Natural killer cell treated with Interleukin-12 subunit alpha and Interleukin-12 subunit beta and Interleukin-15 and Interleukin-18, amount 100 ng/mL, for 72 hours (primary cell): ENCODE measurements at places on chromosomes 4 and X.
A peak's percentile ranks its signal among the peaks of the same experiment; 100 is the strongest.

DNA sequence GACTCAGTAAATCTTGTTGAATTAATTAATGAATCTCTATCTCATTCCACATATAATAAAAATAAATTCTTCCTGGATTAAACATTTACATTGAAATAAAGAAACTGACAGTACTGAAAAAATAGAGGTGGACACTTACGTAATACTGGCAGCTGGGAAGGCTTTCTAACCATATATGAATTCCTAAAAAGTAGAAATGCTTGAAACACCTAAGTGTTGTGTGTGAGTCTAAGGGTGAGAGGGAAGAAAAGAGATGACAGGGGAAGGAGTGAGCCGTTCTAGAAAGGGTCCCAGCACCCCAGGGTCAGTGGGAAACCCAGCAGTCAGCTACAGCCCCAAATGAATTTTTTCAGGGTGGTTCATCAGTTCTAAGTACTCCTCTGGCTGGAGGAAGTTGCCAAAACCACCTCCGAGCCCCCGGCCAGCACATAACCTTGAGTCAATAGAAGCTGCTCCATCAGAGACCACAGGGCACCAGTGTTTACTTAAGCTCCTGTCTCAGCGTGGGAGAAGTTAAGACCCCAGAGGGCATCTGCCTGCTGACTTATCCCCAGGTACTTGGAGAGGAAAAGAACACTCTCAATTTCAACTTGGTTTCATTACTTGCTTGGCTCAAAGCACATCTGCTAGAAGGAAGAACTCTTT, 18.3 kb downstream of the GAB3 start:
- H3K27me3 ChIP-seq: no peaks in the 10 kb centered on the region
- H3K4me3 ChIP-seq: peak overlapping the region; percentile 83
- H3K4me1 ChIP-seq: peaks cover 97% of the 10 kb centered on the region
- peak; percentile 73 for DNase-seq
- H3K36me3 ChIP-seq: peaks cover 10% of the 10 kb centered on the region

DNA sequence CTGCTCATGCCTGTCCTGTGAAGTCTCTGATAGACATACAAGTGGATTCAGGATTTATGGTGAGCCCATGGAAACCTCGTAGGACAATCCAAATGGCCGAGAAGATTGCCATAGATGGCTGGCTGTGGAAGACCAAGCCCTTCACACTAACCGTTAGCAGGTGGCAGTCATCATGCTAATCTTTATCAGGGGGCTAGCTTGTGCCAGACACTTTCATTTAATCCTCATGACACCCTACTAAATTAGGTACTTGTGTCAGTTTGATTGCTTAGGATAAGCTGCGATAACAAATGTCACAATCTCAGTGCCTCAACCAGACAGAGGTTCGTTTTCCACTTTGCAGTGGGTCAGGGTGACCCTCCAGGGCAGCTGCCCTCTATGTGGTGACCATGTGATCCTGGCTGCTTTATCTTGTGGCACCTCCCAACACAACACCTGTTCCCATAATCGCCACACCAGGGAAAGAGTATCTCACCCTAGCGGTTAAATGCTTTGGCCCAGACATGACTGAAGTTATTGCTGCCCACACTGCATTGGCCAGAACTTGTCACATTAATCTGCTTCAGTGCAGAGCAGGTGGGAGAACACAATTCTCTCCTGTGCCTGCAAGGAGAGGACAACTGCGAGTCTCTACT, 60.8 kb downstream of the REPS2 start:
- peaks cover 25% of the 10 kb centered on the region for H3K27me3 ChIP-seq
- H3K4me1 ChIP-seq: no peaks in the 10 kb centered on the region
- no peaks in the 10 kb centered on the region for H3K36me3 ChIP-seq
- H3K4me3 ChIP-seq: peak overlapping the region; percentile 25
- H3K27ac ChIP-seq: no peak overlapping the region

DNA sequence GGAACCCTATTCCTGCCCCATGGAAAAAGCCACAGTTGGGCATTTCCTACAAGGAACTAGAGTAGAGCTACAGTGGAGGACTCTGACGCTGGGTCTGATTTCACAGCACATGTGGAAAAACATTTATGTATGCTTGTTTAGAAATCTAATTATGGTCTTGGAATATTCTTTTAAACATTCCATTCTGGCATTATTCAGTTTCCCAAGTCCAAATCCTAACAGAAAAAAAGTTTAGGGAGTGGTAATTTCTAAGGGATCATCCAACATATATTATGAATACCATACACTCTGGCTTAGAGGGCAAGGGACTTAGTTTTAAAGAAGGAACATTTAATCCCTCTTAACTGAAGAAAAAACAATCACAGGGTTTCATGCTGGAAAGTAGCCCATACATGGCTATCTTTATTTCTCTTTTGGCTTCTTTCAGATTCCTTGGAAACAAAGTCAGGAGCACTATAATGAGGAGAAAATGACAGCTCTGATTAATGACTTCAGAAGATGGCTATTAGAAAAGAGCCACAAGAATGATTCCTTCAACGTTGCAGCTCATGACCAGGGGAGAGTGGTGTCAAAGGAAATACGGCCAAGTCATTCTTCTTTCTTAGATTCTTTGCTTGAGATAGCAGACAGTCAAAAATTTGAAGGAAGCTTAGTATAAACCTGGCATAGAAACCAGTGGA, 56.1 kb downstream of the CNGA2 start:
- H3K4me1 ChIP-seq: no peaks in the 10 kb centered on the region
- no peaks in the 10 kb centered on the region for H3K27me3 ChIP-seq
- no peak overlapping the region for H3K27ac ChIP-seq
- DNase-seq: no peak
- no peak overlapping the region for H3K4me3 ChIP-seq

GRCh38 chr4:73523126-73523525, 41.6 kb downstream of the AFM start:
- H3K4me3 ChIP-seq: no peak overlapping the region
- H3K27ac ChIP-seq: no peak overlapping the region
- H3K4me1 ChIP-seq: no peaks in the 10 kb centered on the region
- H3K36me3 ChIP-seq: no peaks in the 10 kb centered on the region
- DNase-seq: no peak

DNA sequence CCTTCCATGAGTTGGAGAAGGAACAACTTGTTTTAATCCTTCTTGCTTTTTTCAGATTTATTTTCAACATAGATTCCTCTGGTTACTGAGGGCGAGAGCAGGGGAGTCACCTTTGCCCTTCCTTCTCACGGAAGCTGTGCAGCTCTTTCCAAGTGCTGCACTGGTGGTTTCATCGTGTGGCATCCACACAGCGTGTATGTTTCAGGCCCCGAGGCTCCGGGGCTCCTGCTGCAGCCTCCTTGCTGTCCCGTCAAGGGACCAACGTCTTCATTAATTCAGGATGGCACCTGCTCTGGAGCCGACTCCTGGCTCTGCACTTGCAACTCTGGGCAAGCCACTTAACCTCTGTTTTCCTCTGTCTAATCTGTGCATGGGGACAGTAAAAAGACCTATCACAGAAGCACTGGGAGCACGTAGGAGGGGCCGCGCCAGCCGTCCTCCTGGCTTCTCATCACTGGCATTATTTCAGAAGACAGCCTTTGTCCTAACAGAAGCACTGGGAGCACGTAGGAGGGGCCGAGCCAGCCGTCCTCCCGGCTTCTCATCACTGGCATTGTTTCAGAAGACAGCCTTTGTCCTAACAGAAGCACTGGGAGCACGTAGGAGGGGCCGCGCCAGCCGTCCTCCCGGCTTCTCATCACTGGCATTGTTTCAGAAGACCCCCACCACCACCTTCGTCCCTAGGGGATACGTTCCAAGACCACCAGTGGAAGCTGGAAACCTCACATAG, 117.8 kb upstream of the NKX1-1 start:
- H3K4me1 ChIP-seq: no peaks in the 10 kb centered on the region
- peak; percentile 51 for DNase-seq
- H3K27me3 ChIP-seq: peaks cover 56% of the 10 kb centered on the region
- no peaks in the 10 kb centered on the region for H3K36me3 ChIP-seq

DNA sequence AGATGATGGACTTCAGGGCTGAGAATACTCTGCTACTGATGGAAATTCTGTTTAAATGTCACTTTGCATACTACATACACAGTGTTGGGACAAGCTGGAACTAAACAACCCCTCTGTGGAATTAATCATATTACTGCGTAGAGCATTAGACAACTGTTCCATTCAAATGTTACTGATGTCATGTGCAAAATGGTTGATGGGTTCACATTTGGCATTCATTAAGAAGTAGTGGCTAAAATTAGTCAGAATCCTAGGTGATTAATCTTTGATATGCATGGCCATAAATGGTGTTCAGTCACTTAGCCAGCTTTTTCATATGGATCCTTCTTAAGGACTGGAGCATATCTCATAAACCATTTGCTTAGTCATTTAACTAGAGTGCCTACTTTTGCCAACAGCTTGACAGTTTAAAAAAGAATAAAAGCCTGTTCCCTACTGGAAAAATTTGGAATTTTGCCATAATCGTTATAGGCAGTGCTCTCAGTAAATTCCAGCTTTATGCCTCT, 105.2 kb downstream of the RNF150 start:
- H3K36me3 ChIP-seq: no peaks in the 10 kb centered on the region
- no peak overlapping the region for H3K27ac ChIP-seq
- H3K27me3 ChIP-seq: no peaks in the 10 kb centered on the region

DNA sequence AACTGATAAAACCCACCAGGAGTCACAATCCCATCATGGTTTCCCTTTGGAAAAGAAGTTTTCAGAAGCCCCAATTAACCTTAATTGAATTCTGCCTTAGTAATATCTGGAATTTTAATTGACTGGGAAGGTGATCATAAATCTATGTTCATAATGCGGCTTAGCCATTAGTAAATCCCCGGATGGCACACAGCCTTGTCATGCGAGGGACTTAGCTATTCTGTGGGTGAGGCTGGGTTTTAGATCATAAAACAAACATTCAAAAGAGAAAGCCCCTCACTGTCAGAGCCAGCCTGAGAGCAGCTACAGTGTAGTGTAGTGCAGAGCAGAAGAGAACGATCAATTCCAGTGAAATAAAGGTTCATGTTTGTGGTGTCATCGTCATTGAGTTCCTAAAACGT, 124.0 kb upstream of the NOCT start:
- H3K4me1 ChIP-seq: no peaks in the 10 kb centered on the region
- H3K4me3 ChIP-seq: no peak overlapping the region
- peaks cover 5% of the 10 kb centered on the region for H3K27me3 ChIP-seq
- no peak overlapping the region for H3K27ac ChIP-seq

DNA sequence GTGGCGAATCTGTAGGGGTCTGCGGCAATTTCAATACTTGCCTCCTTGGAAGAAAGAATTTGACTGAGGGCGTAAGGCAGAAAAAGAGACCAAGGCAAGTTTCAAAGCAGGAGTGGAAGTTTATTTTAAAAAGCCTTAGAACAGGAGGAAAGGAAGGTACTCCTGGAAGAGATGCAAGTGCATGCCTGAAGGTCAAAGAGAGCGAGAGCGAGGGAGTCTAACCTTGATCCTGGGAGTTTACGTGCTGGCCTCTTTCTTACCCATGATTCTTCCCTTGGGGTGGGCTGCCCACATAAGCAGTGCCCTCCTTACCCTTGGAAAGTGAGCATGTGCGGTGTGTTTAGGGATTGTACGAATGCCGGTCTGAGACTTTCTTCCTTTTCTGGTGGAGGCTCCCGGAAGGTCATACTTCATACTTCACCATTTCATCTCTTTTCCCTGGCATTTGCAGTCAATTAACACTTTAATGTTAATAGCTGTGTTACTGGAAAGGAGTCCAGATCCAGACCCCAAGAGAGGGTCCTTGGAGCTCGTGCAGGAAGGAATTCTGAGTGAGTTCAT, 40.0 kb downstream of the ARSD start:
- DNase-seq: no peak
- no peaks in the 10 kb centered on the region for H3K27me3 ChIP-seq
- H3K36me3 ChIP-seq: no peaks in the 10 kb centered on the region
- peak overlapping the region; percentile 89 for H3K27ac ChIP-seq
- peaks cover 34% of the 10 kb centered on the region for H3K4me1 ChIP-seq

DNA sequence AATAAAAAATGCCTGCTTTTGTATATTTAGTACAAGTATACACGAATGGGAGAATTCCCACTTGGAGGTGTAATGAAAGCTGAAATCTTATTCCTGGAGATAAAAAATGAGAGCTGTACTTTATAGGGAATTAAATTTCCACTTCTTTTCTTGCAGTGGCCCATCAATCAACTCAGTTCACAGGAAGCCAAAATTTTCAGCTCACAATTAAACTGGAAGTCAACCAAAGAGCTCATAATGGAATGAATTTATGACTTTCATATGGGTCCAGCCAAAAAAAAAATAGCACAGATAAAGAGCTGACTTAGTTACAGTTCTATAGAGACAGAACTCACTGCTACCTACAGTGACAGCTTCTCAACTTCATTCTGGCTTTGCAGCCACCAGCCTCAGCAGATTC, 115.2 kb upstream of the TBC1D9 start:
- peaks cover 6% of the 10 kb centered on the region for H3K27me3 ChIP-seq
- no peaks in the 10 kb centered on the region for H3K4me1 ChIP-seq
- H3K36me3 ChIP-seq: no peaks in the 10 kb centered on the region
- no peak for DNase-seq
- H3K27ac ChIP-seq: no peak overlapping the region

DNA sequence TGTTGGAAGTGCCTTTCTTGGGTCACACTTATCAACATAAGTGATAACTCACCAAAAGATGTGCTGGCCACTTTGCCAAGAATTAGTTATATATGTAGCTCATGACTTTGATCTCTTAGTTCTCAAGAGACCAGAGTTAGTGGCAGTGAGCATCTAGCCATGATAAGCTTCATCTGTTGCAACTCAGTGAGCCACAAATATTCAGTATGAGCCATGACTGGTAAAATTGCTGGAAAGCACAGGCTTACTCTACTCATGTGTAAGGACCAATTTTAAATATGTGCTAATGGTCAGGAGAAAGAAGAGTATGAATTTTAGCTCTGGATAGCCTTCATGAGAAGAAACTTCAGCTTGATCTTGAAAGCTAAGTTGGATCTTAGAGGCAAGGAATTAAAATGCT, 59.4 kb upstream of the TLL1 start:
- H3K27me3 ChIP-seq: no peaks in the 10 kb centered on the region
- no peak overlapping the region for H3K4me3 ChIP-seq
- H3K27ac ChIP-seq: no peak overlapping the region
- DNase-seq: no peak
- no peaks in the 10 kb centered on the region for H3K36me3 ChIP-seq

DNA sequence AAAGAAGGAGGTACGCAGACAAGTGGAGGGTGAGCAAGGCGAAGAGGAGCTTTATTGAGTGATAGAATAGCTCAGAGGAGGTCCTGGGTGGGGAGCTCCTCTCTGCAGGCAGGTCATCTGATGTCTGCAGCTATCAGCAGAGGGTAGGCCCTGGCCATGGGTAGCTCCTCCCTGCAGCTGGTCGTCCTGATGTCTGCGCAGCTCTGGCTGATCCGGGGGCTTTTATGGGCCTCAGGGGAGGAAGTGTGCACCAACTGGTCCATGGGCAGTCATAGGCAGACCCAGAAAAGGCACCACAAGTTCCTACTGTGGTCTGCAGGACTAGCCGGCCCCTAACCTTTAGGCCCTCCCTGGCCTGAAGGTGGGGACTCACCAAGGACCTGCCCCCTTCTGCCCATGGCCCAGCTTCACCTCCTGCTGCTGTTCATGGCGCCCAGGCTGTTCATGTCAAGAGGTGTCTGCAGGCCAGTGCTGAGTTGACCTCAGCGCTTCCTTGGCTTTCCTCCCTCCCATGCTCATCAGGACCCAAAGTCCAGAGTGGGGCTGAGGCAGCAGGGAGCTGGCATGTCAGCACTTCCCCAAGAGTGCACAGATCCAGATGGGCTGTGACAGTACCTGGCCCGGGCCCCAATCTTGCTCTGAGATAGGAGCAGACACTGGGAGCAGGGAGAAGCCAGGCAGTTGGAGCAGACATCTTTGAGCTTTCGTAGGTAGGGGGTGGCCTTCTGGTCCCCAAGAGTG, 46.1 kb downstream of the ARAP2 start:
- H3K27me3 ChIP-seq: no peaks in the 10 kb centered on the region
- no peak for DNase-seq
